ENCODE measurements at places on chromosomes 16 and 17. TPM values are rescaled to one million over a fixed set of nuclear protein-coding genes. Genes with fewer than 3 reads are reported as not detected.

SPSB3 gene
- 50.2 TPM for total RNA-seq

CIBAR2 gene
- not detected for total RNA-seq

TERB1 gene
- total RNA-seq: not detected

TXNDC17 gene
- 112 TPM for total RNA-seq

SLFN5 gene
- 57.3 TPM for total RNA-seq

SEPTIN1 gene
- not detected for total RNA-seq

LRRC75A gene
- 0.13 TPM for total RNA-seq

PRSS8 gene
- total RNA-seq: not detected

MARVELD3 gene
- total RNA-seq: not detected

NHLRC4 gene
- 0.13 TPM for total RNA-seq

IL32 gene
- total RNA-seq: not detected

CBLN1 gene
- not detected for total RNA-seq

NECAB2 gene
- total RNA-seq: not detected
